ENCODE measurements at places on chromosomes 7 and 10.

DNA sequence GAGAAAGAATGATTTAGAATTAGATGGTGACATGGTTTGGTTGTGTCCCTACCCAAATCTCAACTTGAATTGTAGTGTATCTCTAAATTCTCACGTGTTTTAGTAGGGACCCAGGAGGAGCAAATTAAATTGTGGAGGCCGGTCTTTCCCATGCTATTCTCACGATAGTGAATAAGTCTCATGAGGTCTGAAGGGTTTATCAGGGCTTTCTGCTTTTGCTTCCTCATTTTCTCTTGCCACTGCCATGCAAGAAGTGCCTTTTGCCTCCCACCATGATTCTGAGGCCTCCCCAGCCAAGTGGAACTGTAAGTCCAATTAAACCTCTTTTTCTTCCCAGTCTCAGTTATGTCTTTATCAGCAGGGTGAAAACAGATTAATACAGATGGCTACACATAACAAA lies 167.4 kb upstream of the SVIL start:
- no peak for DNase-seq

GRCh38 chr7:135217645-135218509 lies 6.6 kb upstream of the WDR91 start:
- DNase-seq: no peak

GRCh38 chr7:142587578-142588191 lies 161.6 kb upstream of the PRSS1 start:
- no peak for DNase-seq

DNA sequence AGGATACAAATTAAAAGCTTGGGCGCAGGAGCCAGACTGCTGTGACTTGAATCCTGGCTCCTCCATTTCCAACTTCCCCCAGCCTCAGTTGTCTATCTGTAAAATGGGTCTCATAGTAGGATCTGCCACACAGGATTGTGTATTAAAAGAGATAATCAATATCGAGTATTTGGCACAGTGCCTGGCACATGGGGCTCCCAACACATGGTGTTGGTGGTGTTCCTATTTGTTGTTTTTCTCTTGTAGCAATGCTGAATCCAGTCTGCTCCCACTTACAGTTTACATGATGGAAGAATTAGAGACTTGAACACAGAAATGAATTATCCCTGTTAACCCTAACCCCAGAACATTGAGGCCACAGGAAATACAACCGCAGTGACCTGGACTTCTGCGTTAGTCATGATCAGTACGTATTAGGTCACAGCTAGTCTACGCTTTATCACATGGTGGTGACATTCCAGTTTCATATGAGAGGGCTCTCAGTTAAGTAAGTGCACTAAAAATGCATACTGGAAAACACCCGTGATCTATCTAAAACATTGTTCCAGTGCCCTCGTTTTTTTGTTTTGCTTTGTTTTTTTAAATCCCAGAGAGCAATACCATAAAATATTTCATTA lies 169.5 kb upstream of the KLF14 start:
- DNase-seq: no peak

- DNase-seq: no peak
Observed at GRCh38 chr7:125391921-125392320, 462.3 kb upstream of the POT1 start.

GRCh38 chr10:125063256-125063925 lies 97.0 kb downstream of the CTBP2 start:
- no peak for DNase-seq

- DNase-seq: no peak
Observed at GRCh38 chr7:122691569-122692235, 7.2 kb downstream of the RNF133 start.

DNA sequence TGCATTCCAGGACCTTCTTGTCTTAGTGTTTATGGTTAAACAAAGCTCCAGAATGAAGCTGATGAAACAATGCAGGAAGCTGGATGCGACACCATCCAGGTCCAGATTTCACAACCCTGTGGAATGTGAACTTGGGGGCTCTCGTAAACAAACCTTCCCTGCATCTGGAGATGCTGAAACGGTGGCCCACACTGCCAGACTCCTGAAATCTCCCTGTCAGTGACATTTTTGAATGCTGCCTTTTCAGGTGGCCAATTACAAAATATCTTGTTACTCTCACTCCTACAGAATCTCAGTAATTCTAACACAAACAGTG lies 18.8 kb downstream of the VIPR2 start:
- DNase-seq: no peak

DNA sequence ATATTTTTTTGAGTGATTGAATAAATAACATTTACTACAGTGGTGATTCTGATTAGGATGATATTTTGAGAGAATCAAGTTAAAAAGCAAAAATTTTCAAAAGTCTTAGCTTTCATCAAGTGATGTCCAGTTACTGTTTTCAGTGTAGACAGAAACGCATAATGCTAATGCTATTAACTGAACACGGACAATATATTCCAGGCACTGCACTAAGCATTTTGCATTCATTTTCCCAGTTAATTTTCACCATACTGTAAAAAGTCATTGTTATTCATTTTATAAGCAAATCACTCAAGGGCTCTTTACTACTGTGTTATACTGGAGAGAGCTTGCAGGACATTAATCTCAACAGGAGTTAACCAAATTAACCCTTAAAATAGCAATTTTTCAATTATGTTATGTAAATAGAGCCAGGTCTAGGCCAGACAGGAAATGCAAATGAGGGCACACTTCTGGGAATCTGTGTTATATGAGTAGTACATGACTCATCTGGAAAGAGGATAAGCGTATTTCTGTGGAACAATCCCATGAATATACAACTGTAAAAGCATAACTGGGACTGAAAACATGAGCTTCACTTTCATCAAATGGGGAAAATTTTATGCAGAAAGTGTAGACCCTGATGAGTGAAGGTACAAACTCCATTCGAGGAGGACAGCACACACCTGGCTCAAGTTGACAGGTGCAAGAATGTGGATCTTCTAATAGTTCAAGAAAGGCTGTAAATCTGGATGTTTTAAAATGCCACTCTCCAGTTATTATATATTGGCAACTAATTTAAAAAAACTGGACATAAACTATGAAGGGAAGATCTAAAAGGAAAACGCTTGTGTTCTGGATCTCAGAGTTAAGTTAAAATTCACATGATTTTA lies 75.4 kb downstream of the ANK3 start:
- no peak for DNase-seq

- DNase-seq: no peak
Observed at GRCh38 chr7:3927446-3928110, 626.5 kb downstream of the SDK1 start.

GRCh38 chr10:78384049-78384431 lies 350.4 kb downstream of the RPS24 start:
- DNase-seq: no peak

DNA sequence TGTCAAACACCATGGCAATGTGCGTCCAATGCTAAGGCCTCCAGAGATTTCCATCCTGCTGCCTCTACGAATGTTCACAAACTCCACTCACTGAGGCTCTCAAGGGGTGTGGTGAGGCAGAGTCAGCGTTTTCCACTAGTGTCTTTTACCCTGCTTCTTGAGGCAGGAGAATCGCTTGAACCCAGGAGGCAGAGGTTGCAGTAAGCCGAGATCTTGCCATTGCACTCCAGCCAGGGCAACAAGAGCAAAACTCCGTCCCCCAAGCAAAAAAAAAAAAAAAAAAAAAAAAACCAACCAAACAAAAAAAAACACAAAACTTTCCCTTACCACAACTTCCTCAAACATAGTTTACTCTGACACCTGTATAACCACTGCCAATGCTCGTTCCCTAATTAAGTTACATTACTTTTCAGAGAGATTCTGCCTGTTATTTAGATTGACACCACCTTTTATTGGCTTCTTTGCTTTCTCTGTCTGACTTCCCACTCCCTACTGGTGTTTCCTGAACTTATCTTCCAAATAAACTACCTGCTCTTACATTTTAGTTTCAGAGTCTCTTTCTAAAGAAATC lies 102.1 kb upstream of the ZNF746 start:
- DNase-seq: no peak
